ENCODE measurements at places on chromosomes 1 and 21. TPM values are rescaled to one million over a fixed set of nuclear protein-coding genes. Genes with fewer than 3 reads are reported as not detected.

Gene PGLYRP4
- not detected for total RNA-seq

Gene NCF2
- total RNA-seq = not detected

Gene USP48
- 81.9 TPM for total RNA-seq

Gene GBP6
- not detected for total RNA-seq

Gene GLIS1
- not detected for total RNA-seq

Gene TSPEAR
- 0.47 TPM for total RNA-seq

Gene PADI2
- total RNA-seq = 0.17 TPM

Gene HTR1D
- total RNA-seq = 0.28 TPM

Gene ERG
- total RNA-seq = 98.8 TPM

Gene KLF17
- total RNA-seq = not detected

Gene CRP
- total RNA-seq = not detected

Gene TFF2
- total RNA-seq = not detected

Gene PSRC1
- total RNA-seq = 8.4 TPM

Gene TXNIP
- total RNA-seq = 151 TPM

Gene SMPDL3B
- total RNA-seq = 0.68 TPM

Gene GBP2
- total RNA-seq = 65.9 TPM

Gene LCE1A
- not detected for total RNA-seq

Gene MFAP2
- total RNA-seq = 24.5 TPM

Gene TSNAX
- 38.0 TPM for total RNA-seq

Gene PRAMEF1
- total RNA-seq = not detected

Gene P3H1
- 111 TPM for total RNA-seq

Gene IGSF9
- not detected for total RNA-seq

Gene DNASE2B
- not detected for total RNA-seq

Gene S100A7
- total RNA-seq = not detected

Gene VTCN1
- 0.33 TPM for total RNA-seq

Gene APCS
- not detected for total RNA-seq

Gene LAD1
- 0.09 TPM for total RNA-seq

Gene RHD
- 0.34 TPM for total RNA-seq

Gene SMG5
- 89.6 TPM for total RNA-seq

Gene PLCH2
- total RNA-seq = under 0.01 TPM

Gene STIL
- total RNA-seq = 18.1 TPM

Gene SETD4
- 16.8 TPM for total RNA-seq

Gene ADCY10
- not detected for total RNA-seq

Gene COPA
- 276 TPM for total RNA-seq

Gene SLAMF9
- not detected for total RNA-seq

Gene IGSF21
- not detected for total RNA-seq

Gene FCER1A
- total RNA-seq = not detected

Gene KPRP
- not detected for total RNA-seq

Gene ITLN2
- total RNA-seq = not detected

Gene FBLIM1
- total RNA-seq = 195 TPM

Gene FLG
- total RNA-seq = under 0.01 TPM

Gene LEFTY2
- not detected for total RNA-seq

Gene F3
- total RNA-seq = 3.4 TPM

Gene AGT
- total RNA-seq = under 0.01 TPM

Gene SLC45A3
- 34.9 TPM for total RNA-seq

Gene SELP
- total RNA-seq = 2.6 TPM

Gene GPR157
- 7.0 TPM for total RNA-seq

Gene IRF6
- total RNA-seq = 2.4 TPM

Gene PIGR
- under 0.01 TPM for total RNA-seq

Gene KCNQ4
- total RNA-seq = not detected

Gene AGL
- 9.9 TPM for total RNA-seq

Gene ANKRD34A
- total RNA-seq = under 0.01 TPM

Gene FCAMR
- not detected for total RNA-seq

Gene CCNL2
- total RNA-seq = 71.1 TPM

Gene OR2L8
- 0.17 TPM for total RNA-seq

Gene PLA2G2A
- not detected for total RNA-seq

Gene LCE2C
- not detected for total RNA-seq

Gene TMOD4
- 0.56 TPM for total RNA-seq

All from dermis blood vessel endothelial cell (primary cell).